Spinal cord (tissue), 10 donors: ENCODE measurements at places on chromosomes 16 and 17. TPM values are rescaled to one million over a fixed set of nuclear protein-coding genes. Genes with fewer than 3 reads are reported as not detected.

CCDC57 gene
- 50.8 TPM for polyA plus RNA-seq

CTRB2 gene
- 0.24 TPM for polyA plus RNA-seq

TPSAB1 gene
- polyA plus RNA-seq, result not detected

ABCA9 gene
- polyA plus RNA-seq, result 5.9 TPM

MARVELD3 gene
- polyA plus RNA-seq, result 1.0 TPM

KRT39 gene
- polyA plus RNA-seq, result not detected

ZSCAN10 gene
- polyA plus RNA-seq, result not detected

GPRC5B gene
- 146 TPM for polyA plus RNA-seq

OR2C1 gene
- polyA plus RNA-seq, result 0.86 TPM

CA7 gene
- 0.49 TPM for polyA plus RNA-seq

SEPTIN12 gene
- polyA plus RNA-seq, result 0.47 TPM

MMP2 gene
- polyA plus RNA-seq, result 130 TPM

MYH8 gene
- 2.5 TPM for polyA plus RNA-seq

CES4A gene
- 48.6 TPM for polyA plus RNA-seq

IGSF6 gene
- polyA plus RNA-seq, result 7.6 TPM

LRRC75A gene
- 12.0 TPM for polyA plus RNA-seq
